CD4-positive, alpha-beta T cell treated with Interferon alpha-2 for 1 hour (primary cell): ENCODE measurements at places on chromosomes 4 and X.

DNA sequence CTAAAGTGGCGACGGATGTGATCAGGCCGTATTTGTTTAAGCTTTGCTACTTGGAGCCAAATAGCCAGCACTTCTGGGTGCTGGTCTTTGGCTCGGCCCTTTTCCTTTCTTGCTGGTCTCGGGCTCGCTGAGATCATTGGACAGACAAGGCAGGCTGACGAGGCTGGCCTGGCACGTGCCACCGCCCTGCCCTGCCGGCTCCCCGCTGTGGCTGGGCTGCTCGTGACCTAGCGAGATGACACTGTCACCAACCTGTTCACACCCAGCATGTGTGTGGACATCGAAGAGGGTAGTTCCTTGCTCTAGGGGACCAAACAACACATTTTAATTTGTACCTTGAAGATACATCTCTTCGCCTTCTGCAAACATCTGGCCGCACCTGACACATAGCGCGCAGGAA lies 98.0 kb downstream of the ABLIM2 start:
- no peak for DNase-seq

- no peak for DNase-seq
Observed at GRCh38 chrX:18578546-18578945, 93.4 kb downstream of the RS1 start.

- peak; percentile 34 for DNase-seq
Observed at GRCh38 chrX:44012484-44013096, 39.4 kb upstream of the NDP start.

- no peak for DNase-seq
Observed at GRCh38 chr4:41140410-41140809, 73.9 kb downstream of the APBB2 start.

GRCh38 chrX:13074297-13075262 lies 30.2 kb upstream of the FAM9C start:
- peak; percentile 47 for DNase-seq

DNA sequence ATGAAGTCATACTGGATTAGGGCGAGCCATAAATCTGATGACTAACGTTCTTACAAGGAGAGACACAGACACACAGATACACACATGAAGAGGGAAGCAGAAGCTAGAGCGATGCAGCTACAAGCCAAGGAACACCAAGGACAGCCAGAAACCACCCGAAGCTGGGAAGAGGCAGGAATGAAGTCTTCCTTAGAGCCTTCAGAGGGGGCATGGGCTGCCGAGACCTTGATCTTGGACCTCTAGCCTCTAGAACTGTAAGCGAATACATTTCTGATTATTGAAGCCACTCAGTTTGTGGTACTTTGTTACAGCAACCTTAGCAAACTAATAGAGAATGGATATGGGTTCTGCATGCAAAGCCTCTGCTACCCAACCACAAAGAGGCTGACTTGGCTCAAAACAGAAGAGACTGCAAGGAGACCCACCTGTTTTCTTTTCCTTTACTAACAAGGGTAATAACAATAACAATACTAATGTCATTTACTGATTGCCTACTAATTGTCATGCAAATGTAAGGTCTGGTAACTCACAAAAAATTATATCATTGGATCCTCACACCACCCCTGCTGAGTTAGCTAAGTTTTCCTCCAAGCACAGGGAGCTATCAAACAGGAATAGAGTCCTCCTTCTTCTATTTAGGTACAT lies 10.1 kb upstream of the LDB2 start:
- DNase-seq: no peak
